ENCODE measurements at places on chromosomes 5 and 9.

DNA sequence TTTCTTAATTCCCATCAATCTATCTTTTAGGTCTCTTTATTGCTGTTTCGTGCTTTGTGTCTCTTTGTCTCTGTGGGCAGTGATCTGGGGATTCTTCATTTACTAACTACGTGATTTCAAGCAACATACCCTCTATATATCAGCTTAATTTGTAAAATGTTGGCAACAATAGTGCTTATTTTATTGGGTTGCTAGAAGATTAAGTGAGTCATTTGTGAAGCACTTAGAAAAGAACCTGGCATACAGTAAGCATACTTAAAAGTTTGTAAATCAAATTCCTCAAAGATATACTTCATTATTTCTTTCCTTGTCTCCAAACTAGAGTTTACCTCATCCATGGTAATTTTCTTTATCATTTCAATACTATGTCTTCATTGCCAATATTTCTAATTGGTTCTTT, 669.7 kb downstream of the MAT2B start:
- no peak for DNase-seq

DNA sequence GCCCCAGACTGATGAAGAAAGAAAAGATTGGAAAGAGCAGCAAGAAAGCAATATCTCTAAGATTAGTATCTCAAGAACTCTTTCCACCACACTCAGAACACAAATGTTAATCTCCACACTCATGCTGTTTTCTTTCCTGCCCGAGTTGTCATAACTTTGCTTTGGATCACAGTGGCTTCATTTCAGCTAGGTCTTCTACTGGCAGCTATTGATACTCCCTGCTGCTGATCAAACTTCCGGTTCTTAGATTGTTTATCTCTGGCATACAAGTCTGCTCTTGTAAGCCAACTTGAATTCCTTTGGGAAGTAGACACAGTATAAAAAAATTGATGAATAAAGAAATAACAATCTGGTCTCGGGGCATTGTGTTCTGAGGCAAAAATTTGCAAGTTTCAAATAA, 77.7 kb upstream of the SPEF2 start:
- DNase-seq, result no peak

GRCh38 chr9:129451669-129452068, 169.2 kb downstream of the C9orf50 start:
- DNase-seq, result no peak

- no peak for DNase-seq
These were observed 120.4 kb upstream of the OSMR start for GRCh38 chr5:38725371-38725865.

DNA sequence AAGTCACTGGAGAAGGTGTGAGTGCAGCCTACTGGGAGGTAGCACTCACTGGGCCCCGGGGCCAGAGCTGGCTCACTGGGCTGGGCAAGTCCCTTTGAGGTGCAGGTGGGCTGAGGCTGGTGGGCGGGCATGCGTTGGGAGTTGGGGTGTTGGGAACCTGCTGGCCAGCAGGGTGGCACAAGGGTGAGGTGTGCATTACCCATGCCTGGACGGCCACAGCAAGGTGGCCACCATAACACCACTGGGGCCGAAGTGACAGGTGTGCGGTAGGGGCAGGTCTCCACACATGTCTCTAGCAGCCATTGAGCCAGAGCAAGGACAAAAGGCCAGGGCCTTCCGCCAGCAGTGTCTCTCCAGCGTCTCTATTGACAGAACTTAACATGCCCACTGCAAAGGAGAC, 22.6 kb downstream of the PRRT1B start:
- no peak for DNase-seq

DNA sequence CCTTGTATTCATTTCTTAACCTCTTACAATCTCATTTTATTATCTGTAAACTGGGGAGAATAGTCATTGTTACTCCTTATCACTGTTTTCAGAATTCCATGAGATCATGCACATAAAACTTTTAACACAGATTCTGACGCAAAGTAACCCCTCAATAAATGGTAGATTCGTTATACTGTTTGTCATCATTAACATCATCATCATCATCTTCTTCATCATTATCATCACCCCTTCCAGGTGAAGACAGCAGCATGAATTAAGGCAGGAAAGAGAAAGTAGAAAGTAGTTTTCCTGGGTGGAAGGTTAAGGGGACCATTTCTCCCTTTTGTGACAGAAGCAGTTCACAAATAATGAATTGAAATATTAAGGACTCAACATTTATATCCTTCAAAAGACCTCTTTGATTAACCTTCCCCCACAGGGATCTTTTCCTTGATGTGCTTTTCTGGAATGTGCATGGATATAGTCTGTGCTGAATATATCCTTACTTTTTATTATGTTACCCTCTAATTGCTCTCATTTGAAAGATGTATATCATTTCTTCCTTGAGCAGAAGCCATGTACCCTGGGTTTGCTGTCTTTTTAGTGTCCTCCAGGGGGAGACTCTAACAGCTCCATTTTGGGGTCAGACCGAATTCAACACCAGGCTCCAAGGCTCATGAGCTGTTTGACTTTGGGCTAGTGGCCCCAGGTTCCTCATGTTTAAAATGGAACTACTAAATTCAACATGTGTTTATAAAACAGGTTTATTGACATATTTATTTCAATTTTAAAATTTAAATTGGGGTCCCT, 1029.9 kb upstream of the WWC1 start:
- DNase-seq, result no peak

GRCh38 chr5:93186076-93186682, 394.8 kb downstream of the NR2F1-AS1 start:
- DNase-seq, result no peak

All from right lung (tissue), 10 donors.